Stimulated activated memory B cell treated with anti-CD40 and anti-IgM and Interleukin-4, amounts not matched to agents 10 μg/mL and 1 μg/mL and 100 μg/mL, for 72 hours (primary cell): ENCODE measurements at places on chromosomes 4 and X.

- ATAC-seq = no peak
These were observed 125.7 kb downstream of the PALLD start for GRCh38 chr4:168622600-168622999.

DNA sequence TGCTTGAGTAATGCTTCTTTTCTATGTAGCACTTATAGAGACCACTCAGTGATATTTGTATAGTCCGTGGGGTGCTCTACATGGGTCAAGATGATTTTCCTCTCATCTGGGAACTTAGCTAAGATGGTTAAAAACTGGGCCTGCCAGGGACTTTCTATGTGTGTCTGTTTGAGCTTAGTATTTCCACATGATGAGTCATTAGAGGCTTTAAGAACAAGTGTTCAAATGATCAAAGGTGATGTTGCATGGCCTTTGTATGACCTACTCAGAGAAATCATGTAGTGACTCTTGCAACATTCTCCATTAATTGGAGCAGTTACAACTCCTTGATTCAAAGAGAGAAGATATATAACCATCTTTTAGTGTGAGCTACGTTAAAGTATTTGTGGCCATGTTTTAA is 1480.5 kb upstream of the IGFBP7 start:
- no peak for ATAC-seq

DNA sequence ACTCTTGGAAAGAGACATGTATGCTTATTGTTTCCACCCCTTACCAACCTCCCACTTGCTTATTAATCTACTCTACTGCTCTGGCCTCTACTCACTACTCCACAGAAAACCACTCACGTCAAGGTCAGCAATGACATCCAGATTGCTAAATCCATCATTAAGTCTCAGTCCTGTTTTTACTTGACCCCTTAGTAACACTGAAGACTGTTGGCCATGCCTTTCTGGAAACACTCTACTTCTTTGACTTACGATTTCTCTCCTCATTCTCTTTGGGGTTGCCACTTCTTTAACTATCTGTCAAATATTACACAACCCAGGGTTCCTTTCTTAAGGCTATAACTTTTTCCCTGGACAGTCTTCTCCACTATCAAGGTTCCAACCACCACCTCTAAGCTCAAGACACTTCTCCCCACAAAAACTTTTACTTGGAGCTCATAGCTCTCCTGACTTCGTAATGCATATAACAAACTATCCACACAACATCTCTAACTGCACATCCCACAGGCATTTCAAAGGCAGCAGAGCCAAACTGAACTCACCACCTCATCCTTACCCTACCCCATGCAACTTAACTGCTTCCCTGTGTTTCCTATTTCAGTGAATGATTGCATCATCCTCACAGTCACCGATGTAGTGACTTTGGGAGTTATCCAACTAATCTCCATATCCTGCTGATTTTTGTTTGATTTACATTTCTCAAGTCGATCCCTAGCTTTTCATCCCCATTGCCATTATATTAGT is 15.8 kb upstream of the MAGEA4 start:
- no peak for ATAC-seq

- ATAC-seq = no peak
These were observed 1.3 kb upstream of the FAT1 start for GRCh38 chr4:186724864-186725468.

- no peak for ATAC-seq
These were observed 207.4 kb upstream of the VCX start for GRCh38 chrX:7635604-7636003.

GRCh38 chrX:137565921-137566745 is at the start of gene ZIC3:
Gene ZIC3, plus strand, starts transcription at chrX:137566127. Its CDS starts 565 bp downstream, at chrX:137566692.
- ATAC-seq = no peak

GRCh38 chr4:30865691-30866090 is 145.5 kb downstream of the PCDH7 start:
- no peak for ATAC-seq

GRCh38 chr4:156326246-156326645 is 372.6 kb upstream of the CTSO start:
- no peak for ATAC-seq

DNA sequence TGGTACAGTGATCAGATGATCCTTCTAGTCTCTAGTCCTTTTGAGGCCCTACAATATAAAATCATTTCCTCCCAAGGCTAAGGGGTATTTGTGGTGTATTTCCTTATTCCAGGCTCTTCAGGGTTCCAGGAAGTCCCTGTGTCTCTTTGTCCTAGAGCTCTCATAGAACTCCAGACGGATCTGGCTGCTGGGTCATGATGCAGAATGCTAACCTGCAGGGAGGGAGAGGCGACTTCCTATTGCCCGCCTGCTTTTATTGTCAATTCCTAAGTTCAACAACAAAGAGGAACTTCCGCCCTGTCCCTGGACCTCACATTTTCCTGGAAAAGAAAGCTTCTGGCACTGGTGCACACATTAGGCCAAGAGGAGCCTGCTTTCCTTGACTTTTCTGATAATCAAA is 45.9 kb upstream of the ZNF827 start:
- ATAC-seq = no peak

- ATAC-seq = no peak
These were observed 8.6 kb upstream of the CCDC110 start for GRCh38 chr4:185480016-185480732.

DNA sequence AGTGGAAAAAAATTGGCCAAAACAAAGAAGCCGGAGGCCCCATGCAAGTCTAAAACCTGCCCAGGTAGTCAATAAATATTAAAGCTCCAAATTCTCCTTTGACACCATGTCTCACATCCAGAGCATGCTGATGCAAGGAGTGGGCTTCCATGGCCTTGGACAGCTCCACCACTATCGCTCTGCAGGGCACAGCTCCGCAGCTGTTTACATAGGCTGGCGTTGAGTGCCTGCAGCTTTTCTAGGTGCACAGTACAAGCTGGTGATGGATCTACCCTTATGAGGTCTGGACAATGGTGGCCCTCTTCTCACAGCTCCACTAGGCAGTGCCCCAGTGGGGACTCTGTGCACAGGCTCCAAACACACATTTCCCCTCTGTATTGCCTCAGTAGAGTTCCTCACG is 84.2 kb upstream of the LANCL3 start:
- no peak for ATAC-seq

DNA sequence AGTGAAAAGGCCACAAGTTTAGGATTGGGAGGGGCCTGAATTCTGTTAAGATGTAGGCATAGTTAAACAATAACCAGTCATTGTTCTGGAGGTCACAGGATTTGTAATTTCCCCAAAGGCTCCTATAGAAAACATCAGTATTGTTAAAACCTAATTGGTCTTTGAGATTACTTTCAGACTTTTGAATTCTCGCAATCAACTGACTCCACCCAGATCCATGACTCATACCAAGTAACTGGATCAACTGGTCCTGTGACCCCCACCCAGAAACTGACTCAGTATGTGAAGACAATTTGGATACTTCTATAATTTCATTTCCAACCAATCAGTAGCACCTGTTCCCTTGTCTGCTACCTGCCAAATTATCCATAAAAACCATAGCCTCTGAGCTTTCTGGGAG is 28.4 kb downstream of the MAGEB16 start:
- no peak for ATAC-seq
